Body of pancreas (tissue), 4 donors: ENCODE measurements at places on chromosomes 11 and 22.
A peak's percentile ranks its signal among the peaks of the same experiment; 100 is the strongest.

GRCh38 chr22:22458387-22458786 is 50.2 kb downstream of the ZNF280B start:
- DNase-seq: no peak
- H3K4me1 ChIP-seq: no peaks in the 10 kb centered on the region
- no peak overlapping the region for H3K27ac ChIP-seq
- H3K36me3 ChIP-seq: no peaks in the 10 kb centered on the region

- no peaks in the 10 kb centered on the region for H3K27me3 ChIP-seq
- no peaks in the 10 kb centered on the region for H3K36me3 ChIP-seq
- no peak overlapping the region for H3K4me3 ChIP-seq
- DNase-seq: no peak
- no peaks in the 10 kb centered on the region for H3K4me1 ChIP-seq
- no peak overlapping the region for H3K27ac ChIP-seq
Observed at GRCh38 chr11:97657852-97658251, 1268.0 kb downstream of the JRKL start.

DNA sequence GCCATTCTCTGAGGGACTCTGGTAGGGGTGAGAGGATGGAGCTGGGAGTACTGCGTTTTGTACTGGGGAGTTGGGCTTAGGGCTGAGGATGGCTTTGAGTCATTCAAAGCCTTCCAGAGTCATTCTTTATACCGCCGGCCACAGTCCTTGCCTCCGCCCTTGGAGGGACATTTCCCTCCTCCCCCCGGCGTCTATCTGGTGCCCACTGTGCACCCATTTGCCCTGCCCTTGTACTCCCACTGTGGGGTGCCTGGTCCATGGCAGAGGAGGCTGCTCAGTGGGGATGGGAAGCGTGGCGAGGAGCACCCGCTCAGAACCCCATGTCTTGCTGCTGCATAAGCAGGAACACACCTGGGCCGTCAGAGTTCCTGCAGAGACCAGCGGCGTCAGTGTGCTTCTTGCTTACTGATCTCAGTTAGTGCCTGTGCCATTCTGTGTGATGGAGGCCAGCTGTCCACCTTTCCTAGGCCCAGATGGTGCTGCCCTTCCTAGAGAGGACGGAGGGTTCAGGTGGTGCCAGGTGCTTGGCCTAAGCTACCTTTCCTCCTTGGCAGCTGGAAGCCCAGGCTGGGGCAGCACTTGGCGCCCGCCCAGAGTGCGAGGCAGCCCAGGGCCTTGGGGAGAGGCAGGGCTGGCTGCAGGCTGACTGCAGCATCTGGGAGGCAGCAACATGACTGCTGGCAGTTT is 23.3 kb upstream of the TMEM191C start:
- H3K4me3 ChIP-seq: no peak overlapping the region
- H3K27me3 ChIP-seq: no peaks in the 10 kb centered on the region
- no peak overlapping the region for H3K27ac ChIP-seq
- DNase-seq: peak; percentile 58

DNA sequence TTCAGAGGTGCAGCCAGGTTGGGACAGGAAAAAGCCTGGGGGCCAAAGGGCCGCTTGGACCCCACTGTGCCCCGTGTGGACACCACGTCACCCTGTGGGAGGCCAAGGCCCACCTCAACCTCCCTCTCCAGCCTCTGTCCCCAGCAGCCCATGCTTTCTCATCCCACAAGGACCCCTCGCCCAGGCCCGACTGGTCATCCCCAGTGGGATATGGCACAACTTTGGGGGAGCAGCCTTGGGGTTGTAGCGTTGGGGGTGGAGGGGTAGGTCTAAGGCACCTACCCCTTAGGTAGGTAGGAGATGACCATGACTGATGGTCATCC is 44.0 kb downstream of the IGF2 start:
- H3K4me3 ChIP-seq: no peak overlapping the region
- no peaks in the 10 kb centered on the region for H3K27me3 ChIP-seq
- H3K36me3 ChIP-seq: no peaks in the 10 kb centered on the region
- H3K27ac ChIP-seq: no peak overlapping the region
- DNase-seq: no peak

DNA sequence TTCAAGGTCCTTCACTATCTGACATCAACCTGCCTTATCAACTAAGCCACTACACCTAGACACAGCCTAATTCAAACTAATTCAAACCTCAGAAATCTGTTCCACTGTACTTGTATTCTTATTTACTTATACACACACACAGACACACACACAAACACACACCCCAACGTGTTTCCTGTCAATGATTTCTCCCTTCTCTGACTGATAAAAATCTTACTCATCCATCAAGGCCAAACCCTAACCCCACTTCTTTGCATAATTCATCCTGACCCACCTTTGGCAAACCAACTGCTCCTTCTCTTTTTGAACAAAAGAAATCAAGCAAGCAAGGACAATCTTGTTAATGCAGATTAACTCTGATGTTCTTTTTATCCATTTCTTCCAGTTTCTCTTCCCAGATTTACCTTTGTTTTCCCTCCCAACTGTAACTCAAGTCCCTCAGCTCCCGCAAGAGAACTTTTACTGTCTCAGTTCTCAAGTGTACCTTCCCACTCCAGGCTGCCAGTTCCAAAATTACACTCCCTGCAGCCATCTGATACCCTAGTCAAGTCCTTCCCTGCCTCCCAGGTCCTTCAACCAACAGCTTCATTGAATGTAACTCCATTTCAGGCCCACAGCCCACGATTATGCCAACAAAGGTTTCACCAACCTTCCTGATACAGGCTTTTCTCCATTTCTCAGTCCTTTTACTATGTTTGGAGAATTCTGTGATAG is 78.3 kb downstream of the PAK1 start:
- DNase-seq: no peak
- no peak overlapping the region for H3K4me3 ChIP-seq
- no peaks in the 10 kb centered on the region for H3K36me3 ChIP-seq
- no peaks in the 10 kb centered on the region for H3K27me3 ChIP-seq

DNA sequence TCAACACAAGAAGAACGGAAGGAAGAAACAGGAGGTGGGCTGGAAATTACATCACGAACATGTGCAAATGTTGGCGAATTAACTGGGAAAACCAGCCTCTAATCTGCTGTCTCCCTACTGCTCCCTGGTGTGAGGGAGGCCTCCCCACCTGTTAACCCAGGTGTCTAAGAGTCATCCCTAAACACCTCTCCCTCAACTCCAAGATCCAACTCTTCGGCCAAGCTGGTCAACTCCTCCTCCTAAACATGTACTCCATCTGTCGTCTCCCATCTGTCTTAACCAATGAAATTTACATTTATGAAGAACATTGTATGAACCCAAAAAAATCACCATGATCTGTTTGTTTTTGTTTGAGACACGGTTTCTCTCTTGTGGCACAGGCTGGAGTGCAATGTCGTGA is 154.2 kb downstream of the LARGE1 start:
- no peaks in the 10 kb centered on the region for H3K27me3 ChIP-seq
- H3K36me3 ChIP-seq: no peaks in the 10 kb centered on the region

GRCh38 chr22:27765706-27766291 is 35.8 kb downstream of the MN1 start:
- no peak overlapping the region for H3K27ac ChIP-seq
- H3K36me3 ChIP-seq: no peaks in the 10 kb centered on the region
- H3K4me1 ChIP-seq: no peaks in the 10 kb centered on the region

DNA sequence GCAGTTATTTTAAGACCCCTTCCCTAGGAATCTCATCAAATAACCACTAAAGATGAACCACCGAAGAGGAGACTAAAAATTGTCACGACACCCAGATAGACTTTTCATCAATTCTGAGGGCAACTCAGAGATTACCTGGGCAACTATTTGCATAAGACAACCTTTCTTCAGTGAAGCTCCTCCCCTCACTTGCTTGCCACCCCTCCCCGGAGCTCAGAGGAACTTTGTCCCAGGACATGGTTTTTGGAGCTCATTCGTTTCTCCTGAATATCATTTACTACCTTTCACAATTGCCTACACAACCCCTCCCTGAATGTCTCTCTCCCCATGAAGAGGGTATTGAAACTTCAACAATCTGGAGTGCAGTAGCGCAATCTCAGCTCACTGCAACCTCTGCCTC is 3.9 kb downstream of the AGBL2 start:
- H3K27me3 ChIP-seq: no peaks in the 10 kb centered on the region
- peaks cover 5% of the 10 kb centered on the region for H3K4me1 ChIP-seq
- H3K27ac ChIP-seq: no peak overlapping the region

DNA sequence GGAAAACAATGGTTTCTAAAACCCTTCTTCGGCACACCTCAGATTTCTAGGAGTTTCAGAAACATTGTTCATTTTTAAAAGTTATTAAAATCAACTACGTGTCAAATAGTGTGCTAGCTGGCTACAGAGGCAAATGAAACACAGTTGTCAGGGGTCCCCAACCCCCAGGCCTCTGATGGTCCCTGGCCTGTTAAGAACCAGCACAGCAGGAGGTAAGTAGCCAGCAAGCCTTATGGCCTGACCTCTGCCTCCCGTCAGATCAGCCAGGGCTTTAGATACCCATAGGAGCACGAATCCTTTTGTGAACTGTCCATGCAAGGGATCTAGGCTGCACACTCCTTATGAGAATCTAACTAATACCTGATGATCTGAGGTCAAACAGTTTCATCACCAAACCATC is 648.2 kb downstream of the FAM181B start:
- H3K4me1 ChIP-seq: no peaks in the 10 kb centered on the region
- no peak for DNase-seq
- no peaks in the 10 kb centered on the region for H3K27me3 ChIP-seq
- no peaks in the 10 kb centered on the region for H3K36me3 ChIP-seq
- no peak overlapping the region for H3K4me3 ChIP-seq
- no peak overlapping the region for H3K27ac ChIP-seq

DNA sequence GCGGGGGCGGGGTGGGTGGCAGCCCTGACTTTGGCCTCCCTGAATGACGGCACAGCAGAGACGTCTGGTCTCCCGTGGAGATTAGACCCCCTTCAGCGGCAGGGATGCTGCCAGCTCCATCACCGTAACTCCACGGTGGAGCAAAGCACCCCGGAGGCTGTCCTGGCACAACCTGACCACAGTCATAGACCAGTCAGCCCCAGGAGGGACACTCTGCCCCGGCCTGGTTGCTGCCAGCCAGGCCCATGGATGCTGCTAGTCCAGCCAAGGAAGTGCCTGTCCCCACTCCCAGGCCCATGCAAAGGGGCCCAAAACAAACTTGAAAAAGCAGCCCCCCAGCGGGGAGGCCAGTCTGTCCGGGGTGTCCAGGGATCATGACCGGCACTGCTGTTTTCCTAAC is 11.5 kb upstream of the ANO1 start:
- no peak overlapping the region for H3K4me3 ChIP-seq
- H3K27me3 ChIP-seq: no peaks in the 10 kb centered on the region
- DNase-seq: no peak
- H3K36me3 ChIP-seq: no peaks in the 10 kb centered on the region

DNA sequence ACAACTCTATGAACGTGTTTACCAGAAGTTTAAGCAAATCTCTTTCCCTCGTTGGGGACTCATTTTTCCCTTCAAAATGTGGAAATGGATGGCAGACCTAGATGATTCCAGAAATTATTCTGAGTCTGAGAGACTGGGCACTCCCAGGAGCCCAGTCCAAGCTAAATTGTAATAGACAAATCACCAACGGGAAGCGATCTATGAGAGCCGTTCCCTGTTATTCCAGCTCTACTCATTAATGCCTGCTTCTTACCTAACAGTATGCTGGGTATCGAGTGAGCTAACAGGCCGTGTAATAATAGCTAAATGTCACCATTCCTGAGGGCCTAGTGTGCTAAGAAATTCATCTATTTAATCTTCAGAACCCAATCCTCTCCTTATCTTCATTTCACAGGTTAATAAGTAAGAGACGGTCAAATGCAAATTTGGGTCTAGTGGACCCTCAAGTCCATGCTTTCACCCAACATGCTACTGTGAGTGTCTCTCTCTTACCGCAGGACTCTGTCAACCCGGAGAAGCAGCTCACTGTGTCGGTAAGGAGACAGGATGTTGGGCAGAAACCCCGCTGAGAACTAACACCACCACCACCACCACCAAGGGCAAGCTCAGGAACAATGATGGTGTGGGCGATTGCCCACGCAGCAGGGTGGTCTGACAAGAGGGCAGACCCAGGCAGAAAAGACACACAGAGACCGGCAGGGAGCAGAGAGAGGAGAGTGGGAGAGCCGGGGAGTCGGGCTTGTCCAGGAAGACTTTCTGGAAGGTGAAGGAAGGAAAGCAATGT is 57.1 kb upstream of the TIMP3 start:
- H3K36me3 ChIP-seq: no peaks in the 10 kb centered on the region
- H3K4me1 ChIP-seq: no peaks in the 10 kb centered on the region
- DNase-seq: no peak
- no peaks in the 10 kb centered on the region for H3K27me3 ChIP-seq

DNA sequence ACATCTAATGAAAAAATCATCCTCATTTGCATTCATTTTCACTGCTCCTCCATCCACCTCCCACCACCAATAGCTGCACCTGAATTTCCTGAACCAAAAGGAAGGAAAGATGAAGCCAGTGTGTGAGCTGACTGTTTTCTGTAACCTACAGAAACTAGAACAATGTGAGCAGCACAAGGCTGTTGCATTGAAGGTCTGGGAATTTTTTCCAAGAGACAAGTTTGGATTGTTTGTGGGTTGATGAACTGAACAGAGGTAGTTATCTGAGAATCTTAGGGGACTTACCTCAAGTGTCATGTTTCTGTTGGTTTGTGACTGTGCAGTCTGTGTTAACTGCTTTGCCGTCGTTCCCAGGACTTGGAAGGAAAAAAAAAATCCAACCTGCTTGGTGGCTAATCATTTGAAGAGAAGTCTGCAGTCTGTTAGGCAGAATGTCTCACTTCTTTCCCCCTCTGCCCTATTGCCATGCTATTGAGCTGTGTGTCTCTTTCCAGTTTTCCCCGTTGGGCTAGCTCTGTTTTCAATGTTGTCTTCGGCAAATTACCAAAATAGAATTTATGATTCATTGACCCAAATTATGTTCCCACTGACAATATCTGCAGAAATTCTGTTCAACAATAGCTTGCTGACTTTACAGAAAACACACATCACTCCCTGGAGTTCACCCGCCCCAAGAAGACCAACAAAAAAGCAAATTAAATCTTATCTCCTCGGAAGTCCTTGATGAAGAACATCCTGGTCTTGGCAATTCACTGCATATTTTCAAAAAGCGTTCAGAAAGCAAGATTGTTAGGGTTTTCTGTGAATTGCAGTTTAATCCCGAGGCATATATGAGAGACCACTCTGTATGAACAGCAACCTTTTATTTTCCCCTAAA is 76.0 kb downstream of the SC5D start:
- no peaks in the 10 kb centered on the region for H3K36me3 ChIP-seq
- no peaks in the 10 kb centered on the region for H3K27me3 ChIP-seq
- no peaks in the 10 kb centered on the region for H3K4me1 ChIP-seq
- no peak for DNase-seq
- H3K4me3 ChIP-seq: no peak overlapping the region
- H3K27ac ChIP-seq: no peak overlapping the region

DNA sequence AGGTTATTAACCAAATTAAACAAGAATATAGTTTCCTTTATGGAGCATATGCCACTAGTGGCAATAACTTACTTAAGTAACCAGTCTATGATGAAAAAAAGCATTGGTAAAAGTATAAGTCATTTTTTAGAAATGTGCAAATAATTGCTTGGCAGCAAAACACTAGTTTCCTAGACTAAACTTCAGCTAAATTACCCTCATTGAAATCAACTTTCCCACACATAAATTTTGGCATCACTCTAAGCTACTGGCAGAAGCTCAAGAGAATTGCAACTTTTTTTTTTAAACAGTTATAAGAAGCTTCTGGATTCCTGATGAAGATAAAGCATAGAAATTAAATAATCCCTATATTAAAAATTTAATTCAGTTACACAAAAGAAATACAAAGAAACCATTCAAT is 12.5 kb downstream of the CCDC34 start:
- peaks cover 50% of the 10 kb centered on the region for H3K4me1 ChIP-seq
- H3K36me3 ChIP-seq: no peaks in the 10 kb centered on the region
- no peaks in the 10 kb centered on the region for H3K27me3 ChIP-seq
- H3K27ac ChIP-seq: no peak overlapping the region
- no peak overlapping the region for H3K4me3 ChIP-seq
